ENCODE measurements at places on chromosomes 4 and X.

DNA sequence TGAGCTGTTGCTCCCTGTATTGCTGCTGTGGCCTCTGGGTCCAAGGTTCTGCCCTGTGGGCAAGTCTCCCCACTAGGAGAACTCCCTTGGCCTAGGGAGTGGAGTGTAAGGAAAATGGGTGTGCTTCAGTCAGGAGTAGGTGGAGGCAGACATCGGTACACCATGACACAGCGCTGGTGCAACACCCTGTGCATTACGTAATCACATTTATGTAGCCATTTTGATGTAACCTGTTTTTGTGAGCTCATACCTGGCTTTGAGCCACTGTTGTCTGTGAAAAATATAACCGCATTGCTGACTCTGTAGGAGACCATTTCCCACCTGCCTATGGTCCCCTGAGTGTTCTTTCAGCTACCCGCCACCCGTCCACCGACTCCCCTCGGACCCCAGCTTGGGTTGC is 700.5 kb upstream of the AGA start:
- DNase-seq: no peak

DNA sequence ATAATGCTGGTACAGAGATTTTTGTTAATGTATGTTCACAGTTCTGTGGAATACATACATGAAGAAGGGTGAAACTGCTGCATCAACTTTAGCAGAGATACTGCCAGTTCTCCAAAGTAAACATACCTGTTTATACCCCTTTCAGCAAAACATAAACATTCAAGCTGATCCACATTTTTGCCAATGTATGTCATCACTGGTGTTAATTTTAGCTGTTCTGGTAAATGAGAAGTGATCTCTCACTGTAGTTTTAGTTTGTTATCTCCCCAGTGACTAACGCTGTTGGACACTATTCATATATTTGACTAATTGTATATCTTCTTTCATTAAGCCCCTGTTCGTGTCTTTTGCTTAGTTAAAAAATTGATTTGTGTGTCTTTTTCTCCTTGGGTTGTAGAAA is 82.0 kb downstream of the HAUS3 start:
- DNase-seq: no peak

DNA sequence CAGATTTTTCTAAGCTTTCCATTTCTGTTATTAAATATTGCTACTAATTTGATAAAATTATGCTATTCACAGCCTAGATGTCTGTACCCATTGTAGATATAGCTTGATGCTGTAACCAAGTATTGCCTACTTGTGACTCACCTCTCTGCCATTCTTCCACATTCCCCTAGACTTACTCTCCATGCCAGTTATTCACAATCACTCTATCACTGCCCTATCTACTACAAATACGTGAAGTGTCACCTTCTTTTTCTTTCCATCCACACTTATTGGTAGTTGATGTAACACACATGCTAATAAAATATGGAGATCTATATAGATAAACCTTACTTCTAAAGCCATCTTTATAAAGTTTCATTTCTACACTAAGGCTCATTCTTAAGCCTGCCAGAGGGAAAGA is 179.4 kb upstream of the PACRGL start:
- DNase-seq: no peak

DNA sequence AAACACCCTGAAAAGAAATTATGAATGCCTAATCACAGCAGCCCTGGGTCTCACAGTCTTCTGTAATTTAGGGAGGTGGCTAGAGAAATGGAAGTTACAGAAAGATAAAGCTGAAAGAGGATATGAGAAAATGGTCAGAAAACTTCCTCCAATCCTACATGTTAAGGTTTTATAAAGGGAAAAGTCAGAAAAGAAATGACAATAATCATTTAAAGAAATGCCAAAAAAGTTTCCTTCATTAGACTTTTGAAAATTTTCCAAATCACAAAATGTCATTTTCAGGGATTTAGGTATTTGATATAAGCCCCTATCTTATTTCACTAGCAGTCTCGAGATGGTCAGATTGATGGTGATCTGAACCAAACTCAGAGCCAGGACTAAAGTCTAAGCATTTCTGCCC is 276.2 kb downstream of the CHIC1 start:
- DNase-seq: no peak

DNA sequence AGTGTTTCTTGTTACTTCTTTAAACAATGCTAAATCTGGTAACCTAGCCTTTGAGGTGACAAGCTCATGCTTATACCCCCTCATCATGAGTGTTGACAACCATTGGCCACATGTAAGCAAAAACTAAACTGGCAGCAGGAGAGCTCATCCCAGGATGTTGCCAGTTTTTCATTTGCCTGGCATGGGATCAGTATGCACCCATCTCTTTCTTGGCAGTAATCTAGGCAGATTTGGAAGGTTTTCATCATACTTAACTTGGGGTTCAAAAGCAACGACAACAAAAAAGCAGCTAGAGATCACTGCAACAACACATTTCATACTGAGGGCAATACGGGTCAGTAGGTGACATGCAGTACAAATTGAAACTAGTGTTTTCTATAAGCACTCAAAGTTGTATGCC is 122.0 kb downstream of the PPA2 start:
- DNase-seq: no peak

GRCh38 chr4:113435893-113436292 is 325.6 kb downstream of the CAMK2D start:
- DNase-seq: no peak

DNA sequence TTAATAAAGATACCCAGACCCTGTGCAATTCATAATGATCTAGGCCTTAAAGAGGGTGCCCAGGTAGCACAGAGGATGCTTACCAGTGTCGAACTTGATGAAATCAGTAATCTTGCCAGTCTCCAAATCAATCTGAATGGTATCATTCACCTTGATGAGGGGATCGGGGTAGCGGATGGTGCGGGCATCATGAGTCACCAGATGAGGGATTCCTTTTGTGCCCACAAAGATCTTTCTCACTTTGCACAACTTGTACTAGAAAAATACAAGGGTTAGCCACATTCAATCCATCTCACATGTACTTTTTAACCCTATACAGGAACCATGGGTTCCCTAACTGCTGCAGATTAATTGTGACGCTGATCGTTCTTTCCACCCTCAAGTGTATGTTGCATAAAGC is 3.3 kb downstream of the RPS4X start:
- DNase-seq: no peak

- DNase-seq: no peak
Observed at GRCh38 chrX:129797251-129797906, 17.6 kb downstream of the SASH3 start.
